ENCODE measurements at places on chromosomes 1 and 21.

DNA sequence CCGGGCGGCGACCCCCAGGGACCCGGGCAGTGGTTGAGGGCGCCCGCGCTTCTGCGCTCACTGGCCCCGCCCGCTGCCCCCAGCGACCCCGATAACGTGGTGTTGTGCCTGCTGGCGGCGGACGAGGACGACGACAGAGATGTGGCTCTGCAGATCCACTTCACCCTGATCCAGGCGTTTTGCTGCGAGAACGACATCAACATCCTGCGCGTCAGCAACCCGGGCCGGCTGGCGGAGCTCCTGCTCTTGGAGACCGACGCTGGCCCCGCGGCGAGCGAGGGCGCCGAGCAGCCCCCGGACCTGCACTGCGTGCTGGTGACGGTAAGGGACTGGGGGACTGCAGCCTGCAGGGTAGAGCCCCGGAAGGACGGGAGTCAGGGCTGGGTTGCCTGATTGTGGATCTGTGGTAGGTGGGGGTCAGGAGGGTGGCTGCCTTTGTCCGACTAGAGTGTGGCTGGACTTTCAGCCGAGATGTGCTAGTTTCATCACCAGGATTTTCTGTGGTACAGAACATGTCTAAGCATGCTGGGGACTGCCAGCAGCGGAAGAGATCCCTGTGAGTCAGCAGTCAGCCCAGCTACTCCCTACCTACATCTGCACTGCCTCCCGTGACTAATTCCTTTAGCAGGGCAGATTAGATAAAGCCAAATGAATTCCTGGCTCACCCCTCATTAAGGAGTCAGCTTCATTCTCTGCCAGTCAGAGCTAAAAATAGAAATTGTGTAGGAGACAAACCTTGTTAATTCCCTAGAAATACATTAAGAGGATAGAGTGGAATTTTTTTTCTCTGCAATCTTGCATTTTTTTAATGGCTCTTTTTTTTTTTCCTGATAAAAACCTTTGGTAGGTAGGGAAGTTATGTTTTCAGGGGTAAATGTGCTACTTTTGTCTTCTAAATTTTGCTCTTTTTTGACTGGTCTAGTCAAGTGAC lies 1.5 kb downstream of the GADD45A start:
- DNase-seq: peak; percentile 65

DNA sequence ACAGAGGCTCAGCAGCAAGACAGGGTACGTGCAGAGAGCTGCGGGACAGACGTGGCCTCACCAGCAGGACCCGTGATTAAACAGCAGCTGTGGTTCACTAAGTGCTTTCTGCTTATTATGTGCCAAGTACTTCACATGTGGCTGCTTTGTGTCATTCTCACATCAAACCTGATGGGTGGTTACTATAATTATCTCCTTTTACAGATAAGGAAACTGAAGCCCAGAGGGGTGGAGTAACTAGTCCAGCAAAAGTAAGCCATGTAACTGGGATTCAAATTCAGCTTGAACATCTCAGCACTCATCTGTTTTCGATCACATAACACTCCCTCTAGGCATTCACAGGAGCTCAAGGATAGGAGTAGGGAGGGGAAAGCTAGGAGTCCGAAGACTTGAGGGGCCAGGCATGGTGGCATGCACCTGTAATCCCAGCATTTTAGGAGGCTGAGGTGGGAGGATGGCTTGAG lies 50.8 kb upstream of the CLIC4 start:
- no peak for DNase-seq

DNA sequence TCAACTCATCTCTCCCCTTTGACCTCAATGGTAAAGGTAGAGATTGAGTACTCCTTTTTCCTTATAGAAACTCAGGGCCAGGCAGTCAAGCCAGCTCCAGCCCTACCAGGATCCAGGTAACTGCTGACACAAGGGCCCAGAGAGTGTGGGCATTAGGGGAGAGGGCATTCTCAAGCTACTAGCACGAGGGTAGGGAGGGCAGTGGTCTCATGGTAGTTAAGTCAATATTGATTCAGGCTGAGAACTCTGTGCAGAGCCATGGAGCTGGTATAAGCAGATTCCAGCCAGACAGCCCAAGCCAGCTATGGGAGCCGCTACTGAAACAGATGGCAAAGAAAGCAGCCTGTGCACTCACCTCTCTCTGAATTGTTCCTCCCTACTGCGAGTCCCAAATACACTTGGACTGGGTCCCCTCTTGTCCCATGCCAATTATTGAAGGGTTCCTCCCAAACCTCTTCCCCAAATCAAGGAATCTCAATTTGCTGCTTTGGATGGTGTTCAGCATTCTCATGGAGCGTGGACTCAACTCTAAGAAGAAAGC lies 2.8 kb downstream of the PI4KB start:
- no peak for DNase-seq

- no peak for DNase-seq
Observed at GRCh38 chr1:4002741-4003140, 102.7 kb upstream of the C1orf174 start.

GRCh38 chr1:151196292-151196800 lies 2.0 kb upstream of the PIP5K1A start:
- peak; percentile 55 for DNase-seq

DNA sequence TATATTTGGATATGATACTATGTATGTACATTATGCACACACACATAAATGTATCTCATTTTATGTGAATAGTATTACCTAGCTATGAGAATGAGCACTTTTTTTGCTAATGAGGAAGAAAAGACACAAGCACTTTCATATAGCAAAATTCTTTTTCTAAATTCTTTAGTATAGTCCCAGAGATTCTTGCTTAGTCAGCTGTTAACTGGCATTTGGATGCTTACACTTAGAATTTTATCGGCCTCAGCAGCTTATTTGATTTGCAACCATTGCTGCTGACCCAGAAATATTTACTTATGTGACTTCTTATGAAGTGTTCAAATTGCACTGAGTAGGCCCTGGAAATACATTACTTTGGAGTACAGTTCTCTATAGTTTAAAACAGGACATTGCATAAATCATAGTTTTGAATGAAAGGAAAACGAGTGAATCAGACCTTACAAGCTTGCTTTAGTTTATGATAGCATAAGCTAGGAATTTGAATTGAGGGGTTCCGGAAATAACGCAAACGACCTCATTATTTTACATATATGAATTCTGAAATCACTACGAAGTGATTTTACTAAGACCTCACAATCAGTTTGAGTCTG lies 653.9 kb upstream of the NEGR1 start:
- DNase-seq: no peak

DNA sequence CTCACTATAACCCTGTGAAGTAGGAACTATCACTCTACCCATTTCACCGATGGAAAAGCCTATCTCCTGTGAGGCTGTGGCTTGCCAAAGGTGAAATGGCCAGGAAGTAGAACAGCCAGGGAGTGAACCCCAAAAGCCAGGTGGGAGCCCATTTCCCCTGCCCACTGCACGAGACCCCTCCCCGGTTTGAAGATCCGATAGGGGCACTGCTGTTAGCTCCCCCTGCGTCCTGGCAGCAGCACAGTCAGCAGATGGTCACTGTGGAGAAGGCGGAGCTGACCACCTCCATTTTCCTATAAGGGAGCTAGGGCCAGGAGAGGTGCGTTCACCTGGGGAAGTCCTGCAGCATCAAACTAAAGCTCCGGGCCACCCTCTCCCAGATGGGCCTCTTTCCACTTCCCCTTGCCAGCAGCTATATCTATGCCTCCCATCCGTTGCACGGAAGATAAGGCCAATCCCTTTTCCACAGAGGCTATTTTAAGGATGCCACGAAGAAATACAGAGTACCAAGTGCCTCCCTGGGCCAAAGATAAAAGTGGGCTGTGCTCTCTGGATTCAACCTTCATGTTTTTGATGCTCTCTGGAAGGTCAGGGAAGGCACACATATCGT lies 7.8 kb downstream of the ERG start:
- no peak for DNase-seq

- DNase-seq: no peak
Observed at GRCh38 chr1:65243491-65243890, 65.9 kb upstream of the DNAJC6 start.

- DNase-seq: no peak
Observed at GRCh38 chr21:24894324-24894723, 713.0 kb downstream of the MRPL39 start.
